ENCODE measurements at places on chromosomes 6 and 20.
A peak's percentile ranks its signal among the peaks of the same experiment; 100 is the strongest.

- no peak for DNase-seq
These were observed 189.7 kb downstream of the PACRG start for GRCh38 chr6:162917506-162917905.

DNA sequence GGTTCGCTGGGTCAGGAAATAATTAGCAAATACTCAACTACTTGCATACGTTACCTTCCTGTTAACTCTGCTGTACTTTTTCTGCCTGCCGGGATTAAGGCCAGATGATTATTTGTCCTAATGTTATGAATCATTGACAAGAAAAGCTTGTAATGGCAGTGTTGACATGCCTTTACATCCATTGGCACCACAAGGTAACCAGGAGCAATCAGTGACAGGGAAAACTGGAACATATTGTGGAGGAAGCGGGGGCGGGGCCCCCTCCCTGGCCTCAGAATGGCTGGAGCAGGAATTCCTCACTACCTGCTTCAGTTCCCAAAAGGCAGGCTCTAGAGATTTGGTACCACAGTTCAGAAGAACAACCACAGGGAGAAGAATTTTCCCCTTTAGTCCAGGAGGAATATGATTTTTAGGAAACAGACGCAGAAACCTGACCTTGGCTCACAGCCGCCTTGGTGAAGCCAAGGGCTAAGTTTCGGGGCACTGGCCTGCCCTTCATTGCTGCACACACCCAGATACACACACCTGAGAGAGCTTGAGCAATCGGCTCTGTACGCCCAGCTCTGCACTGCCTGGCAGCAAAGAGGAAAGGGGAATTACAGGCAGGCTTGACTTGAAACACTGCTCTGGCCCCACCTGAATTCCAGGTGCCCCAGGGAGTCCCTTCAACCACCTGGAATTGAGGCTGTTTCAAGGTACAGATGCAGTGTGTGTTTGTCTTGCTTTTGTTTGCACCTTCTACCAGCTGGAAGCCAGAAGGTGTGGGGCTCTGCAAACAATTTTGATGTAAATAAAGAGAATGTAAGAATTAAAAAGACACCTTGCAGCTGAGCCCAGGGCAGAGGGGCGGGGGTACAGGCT is 89.8 kb downstream of the MYB start:
- no peak for DNase-seq

DNA sequence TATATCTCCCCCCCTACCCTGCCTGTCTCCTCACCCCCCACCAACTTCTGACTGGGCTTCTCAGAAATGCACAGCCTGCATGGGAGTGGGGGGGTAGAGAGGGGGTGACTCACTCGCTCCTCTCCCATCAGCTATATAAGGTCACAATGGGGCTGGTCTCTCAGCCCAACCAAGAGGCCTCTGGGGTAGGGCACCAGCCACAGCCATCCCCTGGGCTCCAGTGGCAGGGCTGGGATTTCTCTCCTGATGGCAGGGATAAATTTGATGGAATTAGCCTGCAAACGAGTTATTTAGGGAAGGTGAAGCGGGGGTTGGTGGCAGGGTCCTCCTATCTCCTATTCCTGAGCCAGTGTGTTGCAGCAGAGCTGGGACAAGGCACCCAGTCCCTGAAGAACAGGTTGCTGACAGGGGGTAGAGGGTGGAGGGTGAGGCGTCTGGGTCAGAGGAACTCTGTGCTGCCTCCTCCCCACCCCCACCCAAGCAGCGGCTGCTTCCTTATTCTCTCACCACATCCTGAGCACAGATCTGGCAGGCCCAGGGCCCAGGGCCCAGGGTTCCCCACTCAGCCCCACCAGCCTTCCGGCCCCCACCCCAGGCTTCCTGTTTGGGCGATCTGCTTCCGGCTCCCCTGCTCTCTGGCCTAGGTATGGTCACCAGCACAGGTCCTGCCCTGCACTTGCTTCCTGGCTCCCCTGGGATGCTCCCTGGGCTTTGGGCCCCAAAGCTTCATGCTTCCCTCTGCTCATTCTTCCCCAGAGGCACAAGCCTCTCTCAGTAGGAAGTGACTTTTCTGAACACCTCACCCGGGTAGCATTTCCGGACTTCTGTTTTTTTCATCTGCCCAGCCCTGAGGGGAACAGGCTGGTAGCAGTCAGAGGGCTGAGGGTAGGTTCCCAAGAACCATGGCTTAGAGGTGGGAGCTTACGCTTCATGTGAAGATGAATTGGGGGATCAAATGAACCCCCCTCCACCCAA is 4.0 kb downstream of the PPP1R18 start:
- DNase-seq = peak; percentile 82

DNA sequence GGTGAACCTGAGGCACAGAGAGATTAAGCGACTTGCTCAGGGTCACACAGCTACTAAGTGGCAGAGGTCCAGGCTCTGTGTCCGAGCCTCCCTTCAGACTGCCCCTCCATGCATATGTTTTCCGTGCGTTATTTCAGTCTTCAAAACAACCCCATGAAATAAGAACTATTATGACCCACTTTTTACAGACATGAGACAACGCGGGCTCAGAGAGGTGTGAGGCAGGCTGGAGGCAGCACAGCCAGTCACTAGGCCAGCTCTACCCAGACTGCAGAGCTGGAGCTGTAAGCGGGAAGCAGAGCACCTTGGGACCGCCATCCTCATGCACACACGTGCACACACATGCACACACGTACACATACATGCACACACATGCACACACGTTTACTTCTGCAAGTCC is 62.3 kb downstream of the PSMG4 start:
- no peak for DNase-seq

DNA sequence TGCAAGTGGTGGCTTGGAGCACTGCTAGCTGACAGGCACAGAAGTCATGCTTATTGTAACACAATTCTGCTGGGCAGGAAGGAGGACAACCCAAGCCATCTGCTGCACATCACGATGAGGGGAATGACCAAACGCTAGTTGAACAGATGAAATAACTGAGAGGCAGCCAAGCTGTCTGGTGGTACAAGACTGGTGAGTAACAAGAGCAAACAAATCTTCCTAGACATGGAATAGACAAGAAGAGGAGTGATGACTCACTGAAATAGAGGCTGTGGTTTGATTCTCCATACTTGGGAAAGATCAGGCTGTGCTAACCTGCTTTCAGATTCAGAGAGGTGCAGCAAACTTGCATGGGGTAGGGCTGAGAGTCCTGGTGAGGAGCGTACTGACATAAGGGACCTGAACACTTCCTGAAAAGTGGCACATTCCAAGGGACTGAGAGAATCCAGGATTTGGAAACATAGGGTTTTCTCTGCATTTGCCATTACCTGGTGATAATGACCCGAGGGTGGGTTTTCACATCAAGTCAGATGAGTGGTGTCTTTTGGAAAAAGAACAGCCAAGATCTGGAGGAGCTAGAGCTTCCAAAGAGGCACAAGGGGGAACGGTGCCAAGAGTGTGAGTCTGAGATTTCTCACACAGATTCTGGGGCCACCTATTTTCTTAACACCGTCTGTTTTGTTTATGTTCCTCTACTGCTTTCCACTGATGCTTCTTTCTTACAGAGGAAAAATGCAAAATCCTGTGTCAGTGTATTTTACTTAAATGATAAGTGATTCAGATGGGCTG is 60.0 kb downstream of the PRL start:
- no peak for DNase-seq

Measured in stimulated activated CD4-positive, alpha-beta T cell treated with anti-CD3 and anti-CD28 coated beads, Interleukin-15, amount 100 ng/mL, for 1 hour (primary cell).